ENCODE measurements at places on chromosomes 6 and 20. TPM values are rescaled to one million over a fixed set of nuclear protein-coding genes. Genes with fewer than 3 reads are reported as not detected.

DNA sequence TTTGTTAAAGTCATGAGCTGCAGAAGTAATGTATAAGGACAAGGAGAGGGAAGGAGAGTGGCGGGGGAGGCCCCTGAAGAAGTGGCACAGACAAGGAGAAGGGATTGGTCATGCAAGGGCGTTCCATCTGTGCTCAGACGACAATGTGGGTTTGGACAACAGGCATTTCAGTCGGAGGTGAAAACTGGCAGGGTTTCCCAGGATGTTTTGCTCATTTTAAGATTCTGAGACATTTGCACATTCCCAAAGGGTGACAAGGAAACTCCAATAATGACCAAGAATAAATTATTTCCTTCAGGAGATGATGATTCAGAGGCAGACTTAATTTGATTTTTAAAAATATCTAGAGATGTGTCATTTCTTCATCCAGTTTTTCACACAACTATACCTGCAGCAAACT, 181.8 kb downstream of the HIVEP2 start:
- peak; percentile 4 for DNase-seq

DNA sequence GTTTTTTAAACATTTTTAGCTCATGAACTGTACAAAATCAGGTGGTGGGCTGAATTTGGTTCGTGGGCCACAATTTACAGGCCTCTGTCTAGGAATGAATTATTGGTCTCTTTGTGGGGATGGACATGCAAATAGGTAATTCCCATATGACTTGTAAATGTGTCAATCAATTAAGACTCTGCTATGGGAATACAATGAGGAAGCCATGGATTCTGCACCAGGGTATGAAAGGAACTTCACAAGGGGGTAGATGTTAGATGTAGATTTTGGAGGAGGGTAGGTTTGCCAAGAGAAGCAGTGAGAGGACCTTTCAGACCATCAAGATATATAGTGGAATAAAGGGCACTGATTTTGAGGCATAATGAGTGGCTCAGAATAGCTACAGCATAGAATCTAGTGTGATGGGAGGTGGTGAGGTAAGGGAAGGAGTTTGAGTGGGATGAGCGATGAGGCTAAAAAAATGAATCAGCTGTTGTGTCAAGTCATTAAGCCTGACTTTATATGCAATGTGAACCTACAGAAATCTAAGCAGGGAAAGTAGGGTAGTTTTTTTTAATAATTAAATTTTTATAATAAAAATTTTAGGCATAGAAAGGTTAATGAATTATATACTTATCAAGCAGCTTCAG, 32.6 kb upstream of the RNF182 start:
- DNase-seq, result no peak

- no peak for DNase-seq
Measured at GRCh38 chr6:131159578-131159977, 24.3 kb downstream of the AKAP7 start.

DNA sequence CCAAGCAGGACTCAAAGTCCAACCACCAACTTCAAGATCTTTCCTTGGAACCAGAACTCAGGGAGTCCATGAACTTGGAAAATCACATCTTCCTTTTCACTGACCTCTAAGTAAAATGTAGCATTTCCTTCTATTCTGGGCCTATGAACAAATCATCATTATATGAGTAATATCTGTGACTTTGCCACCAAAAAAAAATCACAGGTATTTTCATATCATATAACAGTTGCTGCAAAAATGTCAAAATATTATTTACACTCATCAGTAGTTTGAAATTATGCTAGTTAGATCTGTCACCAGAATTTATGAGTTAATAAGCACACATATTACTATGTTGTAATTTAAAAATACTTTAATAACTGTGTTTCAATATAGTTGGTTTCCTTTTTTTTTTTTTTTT, 27.3 kb upstream of the TLDC2 start:
- no peak for DNase-seq

DNA sequence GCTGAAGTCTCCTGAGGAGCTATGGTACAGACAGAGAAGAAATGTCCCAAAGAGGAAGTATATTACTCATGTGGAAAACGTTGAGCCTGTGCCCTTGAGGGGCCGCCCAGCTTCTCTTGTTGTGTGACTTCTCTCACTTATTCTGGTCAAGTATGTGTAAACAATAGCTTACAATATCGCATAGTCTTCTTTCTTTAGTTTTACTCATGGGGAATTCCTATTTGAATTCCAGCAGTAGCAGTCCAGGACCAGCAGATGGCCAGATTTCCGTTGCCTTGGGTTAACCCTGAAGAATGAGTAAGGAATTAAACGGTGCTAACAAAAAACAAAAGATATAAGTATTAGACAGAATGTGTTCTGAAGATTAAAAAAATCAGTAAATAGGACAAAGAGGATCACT, 522.0 kb upstream of the GJE1 start:
- DNase-seq, result no peak

- no peak for DNase-seq
Measured at GRCh38 chr6:137045222-137045789, 541 bp upstream of the IL20RA start.

DNA sequence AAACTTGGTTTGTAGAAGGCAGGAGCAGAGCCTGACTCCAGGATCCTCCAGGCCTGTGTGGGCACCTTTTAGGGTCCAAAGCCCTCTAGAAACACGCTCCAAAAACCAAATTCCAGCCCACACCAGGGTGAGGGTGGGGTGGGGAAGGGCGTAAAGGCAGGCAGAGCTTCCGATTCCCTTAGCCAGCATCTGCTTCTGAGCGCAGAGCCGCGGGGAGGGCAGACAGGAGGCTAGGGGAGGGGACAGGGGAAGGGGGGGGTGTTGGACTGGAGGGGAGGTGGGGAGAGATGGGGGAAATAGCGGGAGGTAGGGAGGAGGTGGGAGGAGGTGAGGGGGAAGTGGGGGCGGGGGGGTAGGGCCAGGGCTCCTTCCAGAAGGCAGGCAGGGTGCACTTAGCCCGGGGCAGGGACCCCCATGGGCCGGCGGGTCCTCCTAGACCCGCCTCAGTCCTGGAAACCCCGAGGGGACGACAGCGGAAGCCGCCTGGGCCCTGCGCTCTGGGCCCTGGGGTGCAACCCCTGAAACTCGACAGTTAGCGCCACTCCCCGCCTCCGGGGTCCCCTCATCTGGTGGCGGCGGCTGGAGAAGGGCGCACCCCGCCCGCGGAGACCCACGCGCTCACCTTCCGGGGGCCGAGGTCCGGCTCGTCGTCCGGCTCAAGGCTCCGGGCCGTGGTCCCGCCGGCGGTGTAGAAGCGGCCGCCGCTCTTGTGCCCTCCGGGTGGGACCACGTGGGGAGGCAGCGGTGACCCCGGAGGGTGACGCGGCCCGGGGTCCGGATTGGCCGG, 22.0 kb upstream of the FRMD1 start:
- DNase-seq, result no peak

GRCh38 chr6:94510877-94511276, 1066.5 kb upstream of the MANEA start:
- DNase-seq, result no peak

CNBD2 gene
- total RNA-seq, result 2.4 TPM

- no peak for DNase-seq
Measured at GRCh38 chr6:7107578-7108195, at the start of gene RREB1. RREB1 (plus strand) TSS chr6:7107961; CDS start chr6:7181912, 73,951 bp downstream.

CDH26 gene
- total RNA-seq, result 0.44 TPM

HLA-DMB gene
- 0.35 TPM for total RNA-seq

- no peak for DNase-seq
Measured at GRCh38 chr6:76708641-76709331, 636.3 kb upstream of the IMPG1 start.

GRCh38 chr6:9057937-9058336, 622.6 kb upstream of the SLC35B3 start:
- DNase-seq, result no peak

- no peak for DNase-seq
Measured at GRCh38 chr20:51164731-51165130, 141.8 kb upstream of the KCNG1 start.

TLDC2 gene
- 13.6 TPM for total RNA-seq

- no peak for DNase-seq
Measured at GRCh38 chr6:82882363-82883023, 183.1 kb downstream of the UBE3D start.

- DNase-seq, result no peak
Measured at GRCh38 chr6:41599852-41600445, 38.3 kb upstream of the MDFI start.

CNKSR3 gene
- total RNA-seq, result 23.0 TPM

DNA sequence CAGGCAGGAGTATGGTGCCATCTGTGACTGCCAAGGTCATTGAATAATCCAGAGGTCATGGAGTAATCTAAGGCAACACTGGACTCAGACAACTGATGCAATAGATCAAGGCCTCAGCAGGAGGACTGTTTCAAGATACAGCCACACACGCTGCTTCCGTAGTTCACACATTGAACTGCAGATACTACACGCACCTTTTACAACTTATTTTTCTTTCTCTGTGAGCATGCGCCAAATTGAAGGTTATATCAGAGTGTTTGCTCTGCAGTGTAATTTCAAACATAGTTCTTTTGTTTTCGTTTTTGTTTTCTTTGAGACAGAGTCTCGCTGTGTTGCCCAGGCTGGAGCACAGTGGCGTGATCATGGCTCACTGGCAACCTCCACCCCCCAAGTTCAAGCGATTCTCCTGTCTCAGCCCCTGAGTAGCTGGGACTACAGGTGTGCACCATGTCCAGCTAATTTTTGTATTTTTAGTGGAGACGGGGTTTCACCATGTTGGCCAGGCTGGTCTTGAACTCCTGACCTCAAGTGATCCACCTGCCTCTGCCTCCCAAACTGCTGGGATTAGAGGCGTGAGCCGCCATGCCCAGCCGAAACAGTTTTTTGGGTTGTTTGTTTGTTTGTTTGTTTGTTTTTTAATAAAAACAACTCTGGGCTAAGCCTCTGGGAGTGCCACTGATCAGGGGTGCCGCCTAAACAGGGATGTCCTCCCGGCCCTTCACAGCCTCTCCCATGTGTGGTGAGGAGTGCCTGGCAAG, 96.6 kb upstream of the NAA20 start:
- DNase-seq, result no peak

FOXS1 gene
- total RNA-seq, result not detected

ADGRF1 gene
- 52.7 TPM for total RNA-seq

RPP21 gene
- total RNA-seq, result 120 TPM

DNA sequence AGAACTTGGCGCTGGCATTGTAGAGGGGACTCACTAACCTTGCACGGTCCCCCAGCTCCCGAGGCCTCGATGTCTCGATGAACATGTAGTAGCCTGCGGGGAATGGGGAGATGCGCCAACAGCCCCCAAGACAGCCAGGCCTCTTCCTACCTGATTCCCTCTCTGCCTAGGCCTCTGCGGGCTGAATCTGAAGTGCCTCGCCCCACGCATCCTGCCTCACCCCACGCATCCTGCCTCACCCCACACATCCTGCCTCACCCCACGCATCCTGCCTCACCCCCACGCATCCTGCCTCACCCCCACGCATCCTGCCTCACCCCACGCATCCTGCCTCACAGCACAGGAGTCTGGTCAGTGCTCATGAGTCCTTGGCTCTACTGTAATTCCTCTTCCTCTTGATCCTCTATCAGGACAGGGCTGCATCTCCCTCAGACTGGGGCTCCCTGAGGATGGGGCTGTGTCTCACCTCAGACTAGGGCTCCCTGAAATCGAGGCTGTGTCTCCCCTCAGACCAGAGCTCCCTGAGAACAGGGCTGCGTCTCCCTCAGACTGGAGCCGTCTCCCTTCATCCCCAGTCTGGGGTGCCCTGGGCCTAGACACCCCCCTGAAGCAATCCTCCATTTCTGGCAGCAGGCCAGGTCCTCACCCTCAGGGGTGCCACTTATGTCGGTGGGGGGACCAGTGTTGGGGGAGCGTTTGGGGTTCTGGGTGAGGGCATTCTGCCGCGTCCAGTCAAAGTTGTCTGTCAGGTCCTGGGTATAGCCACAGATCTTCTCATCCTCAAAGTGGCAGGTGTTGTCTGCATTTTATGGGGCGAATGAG, 53.6 kb downstream of the MDGA1 start:
- no peak for DNase-seq

DNA sequence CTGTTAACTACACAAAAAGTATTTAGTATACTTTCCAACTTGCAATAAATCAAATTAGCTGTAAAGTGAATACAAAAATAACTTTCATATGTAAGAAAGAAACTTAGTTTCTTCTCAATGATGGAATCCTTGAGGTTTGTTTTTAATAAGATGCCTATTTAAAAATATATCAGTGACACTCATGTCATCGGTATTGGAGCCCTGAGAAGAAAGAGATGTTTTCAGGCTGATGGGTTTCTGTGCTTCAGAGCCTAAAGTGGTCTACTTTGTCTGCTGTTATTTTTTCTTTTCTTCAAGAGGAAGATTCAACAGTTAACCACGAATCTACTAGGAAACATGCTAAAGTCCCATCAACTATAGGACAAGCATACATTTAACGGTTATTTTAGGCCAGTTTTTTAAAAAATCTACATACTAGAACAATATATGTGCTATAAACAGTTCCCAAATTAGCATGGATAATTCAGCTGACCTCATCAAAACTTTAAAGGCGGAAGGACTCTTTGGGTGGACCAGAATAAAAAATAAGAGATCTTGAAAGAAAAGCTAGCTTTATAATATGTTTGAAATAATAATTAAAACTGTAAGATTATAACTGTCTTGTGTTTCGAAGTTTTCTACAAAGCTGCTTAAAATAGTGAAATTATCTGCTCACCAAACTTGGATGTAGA, 147.0 kb upstream of the SAMD5 start:
- DNase-seq, result no peak

GRCh38 chr6:136294621-136295020, 5.0 kb upstream of the BCLAF1 start:
- no peak for DNase-seq

HLA-DQB1 gene
- not detected for total RNA-seq

GRCh38 chr6:160259598-160259997, 977 bp upstream of the SLC22A2 start:
- no peak for DNase-seq

OVOL2 gene
- 0.17 TPM for total RNA-seq

DNA sequence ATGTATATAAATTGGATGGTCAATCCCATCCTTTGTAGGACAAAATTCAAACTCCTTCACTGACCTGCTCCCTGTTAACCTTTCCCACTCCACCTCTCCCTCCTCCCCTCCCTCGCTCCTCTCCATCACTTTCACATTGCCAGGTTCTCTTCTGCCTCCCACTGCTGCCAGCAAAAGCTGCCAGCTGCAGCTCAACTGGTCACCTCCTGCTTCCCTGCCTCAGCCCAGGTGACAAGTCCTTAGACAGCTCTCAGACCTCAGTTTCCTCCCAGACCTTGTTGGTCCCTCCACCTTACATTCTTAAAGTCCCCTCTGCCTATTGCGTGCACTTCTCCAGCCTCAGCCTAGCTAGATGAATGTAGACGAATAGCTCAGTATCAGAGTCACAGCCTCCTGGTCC, 23.3 kb upstream of the RTF2 start:
- no peak for DNase-seq

- no peak for DNase-seq
Measured at GRCh38 chr20:60222497-60222896, 264.3 kb downstream of the CDH26 start.

GRCh38 chr20:50393990-50394561, 116.1 kb upstream of the PTPN1 start:
- DNase-seq, result no peak

DAAM2 gene
- total RNA-seq, result not detected

GFOD1 gene
- 2.2 TPM for total RNA-seq

GRCh38 chr20:5596401-5597193, 153.6 kb upstream of the SHLD1 start:
- no peak for DNase-seq
